ENCODE measurements at places on chromosomes 16 and 17.

- DNase-seq, result no peak
Measured at GRCh38 chr16:1865902-1866690, 5.9 kb downstream of the MEIOB start.

- DNase-seq, result no peak
Measured at GRCh38 chr17:48056246-48056745, 8.1 kb downstream of the NFE2L1 start.

- no peak for DNase-seq
Measured at GRCh38 chr17:79482727-79483521, 127.9 kb downstream of the RBFOX3 start.

DNA sequence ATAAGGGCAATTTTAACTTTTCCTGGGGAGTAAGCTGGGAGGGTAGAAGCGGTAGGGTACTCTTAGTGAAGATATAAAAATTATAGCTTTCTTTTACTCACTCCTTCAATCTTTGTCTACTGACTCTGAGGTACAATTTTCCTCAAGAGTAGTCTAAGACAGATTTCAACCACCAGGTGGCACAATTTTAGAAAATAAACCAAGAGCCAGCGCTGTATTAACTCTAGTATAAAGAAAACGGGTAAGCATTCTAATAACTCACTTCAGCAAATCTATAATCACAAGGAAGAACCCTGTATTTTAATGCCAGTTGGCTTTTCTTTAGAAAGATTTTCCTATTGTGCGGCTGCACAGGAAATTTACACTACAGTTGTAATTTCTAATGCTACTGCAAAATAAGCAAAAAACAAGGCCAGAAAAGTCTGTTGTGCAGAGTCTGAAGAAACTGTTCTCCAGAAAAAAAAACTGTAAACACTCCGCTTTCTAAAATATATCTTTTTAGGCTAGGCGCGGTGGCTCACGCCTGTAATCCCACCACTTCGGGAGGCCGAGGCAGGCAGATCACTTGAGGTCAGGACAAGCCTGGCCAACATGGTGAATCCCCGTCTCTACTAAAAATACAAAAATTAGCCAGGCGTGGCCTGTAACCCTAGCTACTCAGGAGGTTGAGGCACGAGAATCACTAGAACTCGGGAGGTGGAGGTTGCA lies 1.9 kb downstream of the CMC2 start:
- DNase-seq, result no peak

DNA sequence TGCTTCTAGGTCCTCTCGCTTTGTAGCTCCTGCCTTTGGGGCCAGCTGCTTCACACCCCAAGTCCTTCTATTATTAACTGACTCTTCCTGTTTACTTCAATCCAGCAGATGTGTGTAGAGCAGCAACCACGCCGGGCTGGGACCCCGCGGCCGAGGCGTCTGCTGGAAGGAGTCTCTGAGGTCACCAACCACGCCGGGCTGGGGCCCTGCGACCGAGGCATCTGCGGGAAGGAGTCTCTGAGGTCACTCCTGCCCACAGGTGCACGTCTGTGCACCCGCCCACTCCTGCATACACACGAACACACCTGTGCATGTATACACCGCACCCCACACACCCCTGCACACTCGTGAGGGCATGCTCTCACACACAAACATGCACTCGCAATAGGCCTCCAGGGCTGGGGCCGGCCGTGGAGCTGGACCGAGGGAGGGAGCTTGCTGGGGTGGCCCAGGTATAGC lies 7.8 kb upstream of the TEX19 start:
- no peak for DNase-seq

DNA sequence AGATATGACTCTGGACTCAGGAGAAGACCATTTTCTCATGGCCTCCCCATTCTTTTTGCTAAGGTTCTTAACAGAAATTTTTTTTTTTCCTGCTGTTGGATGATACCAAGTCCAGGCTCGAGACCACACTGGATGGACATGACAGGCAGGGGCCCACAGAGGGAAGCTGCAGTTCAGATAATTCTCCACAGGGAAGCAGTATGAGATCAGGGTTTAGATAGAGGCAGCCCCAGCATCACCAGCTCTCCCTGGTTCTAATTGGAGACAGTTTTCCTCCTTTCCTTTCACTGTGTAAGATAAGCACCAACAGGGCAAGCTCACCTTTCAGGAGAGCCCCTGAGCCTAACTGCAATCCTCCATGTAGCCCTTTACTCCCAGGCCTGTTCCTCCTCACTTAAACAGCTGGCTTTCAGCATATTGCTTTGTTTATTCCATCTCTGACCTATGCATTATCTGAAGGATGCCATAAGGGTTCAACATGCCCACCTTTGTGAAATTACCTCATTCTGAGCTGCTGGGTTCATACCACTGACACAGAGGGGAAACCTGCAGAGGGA lies 108.1 kb downstream of the SNX11 start:
- no peak for DNase-seq

DNA sequence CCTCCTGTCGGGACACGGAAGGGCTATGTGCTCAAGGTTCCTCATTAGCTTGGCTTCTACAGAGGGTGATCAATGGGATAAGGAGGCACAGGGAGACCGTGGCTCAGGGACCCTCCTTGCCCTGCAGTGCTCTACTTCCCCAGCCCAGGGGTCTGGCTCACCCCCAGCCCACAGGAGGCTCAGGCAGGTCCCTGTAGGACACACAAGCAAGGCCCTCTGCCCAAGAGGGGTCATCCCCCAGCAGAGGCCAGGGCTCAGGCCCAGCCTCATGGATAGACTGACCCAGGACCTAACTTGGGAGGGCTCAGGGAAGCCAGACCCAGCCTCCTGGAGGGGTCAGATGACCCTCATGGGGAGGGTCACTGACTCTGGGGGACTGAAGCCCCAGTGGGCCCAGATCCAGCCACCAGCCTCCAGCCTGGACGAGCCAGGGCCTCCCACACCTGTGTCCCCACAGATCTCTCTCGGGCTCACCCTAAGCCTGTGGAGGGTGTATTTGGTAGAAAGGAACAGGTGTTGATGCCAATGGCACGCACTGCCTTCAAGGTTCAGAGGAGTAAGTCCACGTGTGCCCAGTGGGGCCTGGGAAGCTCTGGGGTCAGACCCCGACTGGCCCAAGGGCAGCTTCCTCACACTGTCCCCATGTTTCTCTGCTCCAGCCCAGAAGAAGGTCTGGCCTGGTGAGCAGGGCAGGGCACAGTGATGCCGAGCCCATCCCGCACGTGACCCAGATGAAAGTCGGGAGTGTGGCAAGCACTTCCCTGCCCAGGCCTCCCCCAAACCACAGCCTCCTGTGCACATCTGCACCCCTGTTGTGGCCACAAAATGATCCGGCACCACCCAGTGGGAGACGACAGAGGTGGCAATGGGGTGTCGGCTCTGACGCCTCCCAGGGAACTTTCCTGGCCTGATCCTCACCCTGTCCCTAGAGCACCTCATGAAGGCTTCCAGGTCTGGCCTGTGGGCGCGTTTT lies 10.9 kb upstream of the KRTAP17-1 start:
- no peak for DNase-seq

GRCh38 chr16:90027611-90028010 lies 8.4 kb upstream of the DBNDD1 start:
- DNase-seq, result no peak

GRCh38 chr17:43528319-43528987 lies 17.7 kb downstream of the ETV4 start:
- no peak for DNase-seq

DNA sequence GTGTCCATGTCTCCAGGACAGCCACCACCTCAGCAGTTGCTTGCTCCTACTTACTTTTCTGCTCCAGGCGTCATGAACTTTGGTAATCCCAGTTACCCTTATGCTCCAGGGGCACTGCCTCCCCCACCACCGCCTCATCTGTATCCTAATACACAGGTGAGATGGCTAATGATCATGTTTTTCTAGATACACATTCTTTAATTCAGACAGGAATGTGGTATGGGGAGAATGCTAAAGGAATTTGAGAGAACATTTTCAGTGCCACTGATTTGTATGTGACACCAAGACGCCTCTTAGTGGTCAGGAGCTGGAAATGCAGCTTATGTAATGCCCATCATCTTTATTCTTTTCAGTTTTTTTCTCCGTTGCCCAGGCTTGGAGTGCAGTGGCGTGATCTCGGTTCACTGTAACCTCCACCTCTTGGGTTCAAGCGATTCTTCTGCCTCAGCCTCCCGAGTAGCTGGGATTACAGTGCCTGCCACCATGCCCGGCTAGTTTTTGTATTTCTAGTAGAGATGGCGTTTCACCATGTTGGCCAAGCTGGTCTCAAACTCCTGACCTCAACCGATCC lies 8.9 kb upstream of the RAPGEFL1 start:
- DNase-seq, result no peak

GRCh38 chr17:5687646-5688045 lies 103.3 kb upstream of the NLRP1 start:
- DNase-seq, result no peak

GRCh38 chr16:57058291-57058861 lies 34.0 kb upstream of the CPNE2 start:
- DNase-seq, result no peak

- DNase-seq, result no peak
Measured at GRCh38 chr16:14373896-14374295, 256.2 kb downstream of the PARN start.

DNA sequence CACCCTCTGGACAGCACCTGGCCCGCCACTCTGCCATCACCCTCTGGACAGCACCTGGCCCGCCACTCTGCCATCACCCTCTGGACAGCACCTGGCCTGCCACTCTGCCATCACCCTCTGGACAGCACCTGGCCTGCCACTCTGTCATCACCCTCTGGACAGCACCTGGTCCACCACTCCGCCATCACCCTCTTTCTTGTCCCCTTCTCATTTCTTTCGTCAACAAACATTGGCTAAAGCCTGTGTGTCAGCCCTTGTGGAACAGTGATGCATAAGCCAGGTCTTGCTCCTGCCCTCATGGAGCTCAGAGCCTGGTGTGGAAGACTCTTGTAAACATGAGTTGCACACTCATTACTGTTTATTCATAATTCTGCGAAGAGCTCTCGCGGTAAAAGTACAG lies 31.2 kb downstream of the CDK5R1 start:
- DNase-seq, result no peak

DNA sequence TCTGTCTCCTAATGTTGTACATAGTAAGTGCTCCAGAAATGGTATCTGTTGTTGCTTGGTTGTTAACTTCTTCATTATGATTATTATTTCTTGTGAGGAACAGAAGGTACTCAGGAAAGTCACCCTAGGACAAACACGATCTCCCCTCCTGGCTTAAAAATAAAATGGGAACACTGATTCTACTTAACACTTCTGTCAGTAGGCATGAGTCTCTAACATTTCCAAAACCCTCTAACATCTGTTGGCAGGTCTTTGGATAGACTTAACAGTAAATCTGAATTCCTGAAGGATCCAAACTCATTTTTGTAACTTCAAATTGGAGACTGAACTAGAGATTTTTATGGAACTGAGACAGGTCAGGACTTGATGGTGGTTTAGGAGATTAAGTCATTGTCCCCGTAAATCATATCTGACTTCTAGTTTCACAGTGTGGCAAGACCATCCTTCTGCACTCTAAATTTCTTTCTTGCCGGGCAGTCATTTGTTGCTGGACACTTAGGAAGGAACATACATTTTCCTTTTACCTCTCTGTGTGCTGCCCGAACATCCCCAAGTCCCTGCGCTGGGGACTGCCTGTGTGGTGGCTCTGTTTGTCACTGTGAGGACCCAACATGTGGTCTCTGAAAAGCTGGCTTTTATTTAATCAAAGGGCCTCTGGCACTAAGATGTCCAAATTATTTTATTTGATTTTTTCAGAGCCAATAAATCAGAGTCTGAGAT lies 149.9 kb downstream of the NPIPB5 start:
- DNase-seq, result no peak

- DNase-seq, result peak; percentile 47
Measured at GRCh38 chr17:80195671-80196529, 24.2 kb downstream of the SGSH start.

DNA sequence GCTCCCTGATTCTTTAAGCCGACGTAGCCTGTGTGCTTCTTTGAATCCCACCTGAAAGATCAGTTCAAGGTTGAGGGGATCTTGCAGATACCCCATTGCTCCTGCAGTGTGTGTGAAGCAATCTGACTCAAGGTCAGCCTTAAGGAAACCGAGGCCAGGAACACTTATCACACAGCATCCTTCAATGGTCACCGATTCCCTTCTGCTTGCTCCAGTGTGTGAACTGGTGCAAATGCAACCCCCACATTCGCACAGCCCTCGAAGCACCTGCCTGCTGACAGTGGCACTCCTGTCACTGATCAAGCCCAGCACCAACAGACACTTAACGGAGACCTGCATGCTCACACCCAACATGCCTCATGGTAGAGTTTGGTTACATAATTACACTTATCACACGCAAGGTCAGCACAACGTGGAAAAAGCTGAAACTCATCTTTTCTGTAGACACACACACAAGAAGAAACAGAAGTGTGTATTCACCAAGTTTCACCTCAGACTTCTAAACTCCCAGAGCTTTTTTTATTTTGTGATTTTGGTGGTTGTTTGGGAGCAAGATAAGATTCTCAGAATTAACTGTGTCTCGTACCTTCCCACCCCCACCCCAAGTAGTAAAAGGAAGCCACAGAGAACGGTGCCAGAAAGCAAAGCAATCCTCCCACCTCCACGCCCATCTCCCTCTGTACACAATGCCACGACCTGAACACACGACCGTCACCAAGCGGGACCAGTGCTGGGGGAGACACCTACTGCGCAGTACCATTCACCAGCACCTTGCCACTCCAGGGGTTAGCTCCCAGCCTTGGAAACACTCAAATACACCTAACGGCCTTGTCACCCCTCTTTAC lies 37.2 kb downstream of the LITAFD start:
- no peak for DNase-seq

GRCh38 chr16:56425439-56425832 lies at the start of gene AMFR:
AMFR (minus strand) TSS chr16:56425545; CDS start chr16:56425327, 218 bp downstream.
- peak; percentile 47 for DNase-seq

GRCh38 chr17:18371455-18371854 lies 6.1 kb upstream of the EVPLL start:
- no peak for DNase-seq

GRCh38 chr16:6192532-6192931 lies 1094.9 kb upstream of the EEF2KMT start:
- no peak for DNase-seq

- DNase-seq, result no peak
Measured at GRCh38 chr17:6853764-6854442, 22.4 kb upstream of the TEKT1 start.

DNA sequence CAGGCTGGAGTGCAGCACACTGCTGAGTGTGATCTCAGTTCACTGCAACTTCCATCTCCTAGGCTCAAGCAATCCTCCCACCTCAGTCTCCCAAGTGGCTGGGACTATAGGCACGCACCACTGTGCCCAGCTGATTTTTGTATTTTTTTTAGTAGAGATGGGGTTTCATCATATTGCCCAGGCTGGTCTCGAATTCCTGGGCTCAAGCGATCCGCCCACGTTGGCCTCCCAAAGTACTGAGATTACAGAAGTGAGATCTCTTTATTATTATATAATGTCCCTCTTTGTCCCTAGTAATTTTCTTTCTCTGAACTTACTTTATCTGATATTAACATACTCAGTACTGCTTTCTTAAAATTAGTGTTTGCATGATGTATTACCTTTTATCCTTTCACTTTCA lies 8.3 kb downstream of the CFAP97D1 start:
- no peak for DNase-seq

- DNase-seq, result no peak
Measured at GRCh38 chr17:2713881-2714280, 2.3 kb upstream of the CLUH start.

All from activated CD4-positive, alpha-beta T cell treated with anti-CD3 and anti-CD28 coated beads for 1 hour (primary cell).